ENCODE measurements at places on chromosomes 1 and 21.

DNA sequence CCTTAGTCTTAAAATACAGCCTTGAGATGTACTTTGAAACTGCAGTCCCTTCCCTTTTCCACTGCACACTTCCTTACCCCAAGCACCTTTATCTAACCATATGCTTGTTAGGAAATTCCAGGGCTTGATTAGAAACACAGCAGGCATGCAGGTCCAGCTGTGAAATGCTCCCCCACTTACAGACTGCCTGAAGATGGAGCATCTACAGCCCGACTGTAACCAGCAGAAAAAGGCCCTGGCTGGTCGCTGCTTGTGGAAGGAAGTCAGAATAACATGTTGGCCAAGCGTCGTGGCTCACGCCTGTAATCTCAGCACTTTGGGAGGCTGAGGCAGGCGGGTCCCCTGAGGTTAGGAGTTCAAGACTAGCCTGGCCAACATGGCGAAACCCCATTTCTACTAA, 37.2 kb downstream of the VN1R5 start:
- DNase-seq, result peak; percentile 64

DNA sequence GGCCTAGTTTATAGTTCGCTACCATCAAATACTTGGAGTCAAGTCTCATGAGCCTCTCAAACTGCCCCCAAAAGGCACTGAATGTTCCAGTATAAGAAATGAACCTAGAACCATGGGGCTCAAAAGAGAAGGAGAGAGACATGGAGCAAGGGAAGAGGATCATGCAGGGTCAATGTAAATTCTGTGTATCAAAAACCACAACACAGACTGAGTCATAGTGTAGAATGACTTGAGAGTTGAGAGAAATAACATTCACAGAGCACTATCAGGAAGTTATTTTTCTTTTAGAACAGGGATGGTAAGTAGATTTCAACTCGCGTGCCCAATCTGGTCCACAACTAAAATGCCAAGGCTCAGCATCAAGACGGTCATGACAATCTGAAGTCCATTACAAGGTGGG, 59.8 kb downstream of the GNG12 start:
- DNase-seq, result no peak

- DNase-seq, result peak; percentile 29
These were observed 9.2 kb downstream of the RPS6KA1 start for GRCh38 chr1:26538480-26539412.

DNA sequence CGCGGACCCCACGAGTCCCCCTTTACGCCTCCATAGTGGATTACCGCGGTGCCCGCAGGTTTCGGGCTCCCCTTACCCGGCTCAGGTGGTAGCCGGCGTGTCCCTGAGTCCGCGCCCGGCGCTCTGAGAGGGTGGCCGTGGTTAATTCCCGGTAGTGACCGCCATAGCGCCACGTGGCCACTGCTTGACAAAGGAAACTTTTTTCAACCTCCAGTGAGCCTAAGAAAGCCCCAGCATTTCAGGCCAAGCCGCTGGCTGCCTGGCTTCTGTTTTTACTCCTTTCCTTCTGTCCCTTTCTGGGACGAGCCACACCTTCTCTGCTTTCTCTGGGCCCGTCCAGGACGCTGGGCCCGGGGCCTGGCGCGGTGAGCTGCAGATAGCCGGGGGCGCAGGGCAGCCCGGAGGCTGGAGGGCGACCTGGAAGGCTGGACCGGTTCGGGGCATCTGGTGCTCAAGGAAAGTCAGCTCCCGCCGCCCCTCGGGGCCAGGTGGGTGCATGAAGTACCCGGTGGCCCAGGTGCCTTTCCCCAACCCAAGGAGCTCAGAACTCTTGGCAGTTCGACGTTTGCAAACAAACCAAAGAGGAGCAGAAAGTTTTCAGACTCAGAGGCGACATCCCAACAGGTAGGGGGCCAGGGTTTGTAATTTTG, 540 bp upstream of the C1orf198 start:
- no peak for DNase-seq

GRCh38 chr1:7119156-7119555, 333.9 kb downstream of the CAMTA1 start:
- no peak for DNase-seq

- DNase-seq, result no peak
These were observed 39.7 kb upstream of the CHODL start for GRCh38 chr21:18204931-18205330.

DNA sequence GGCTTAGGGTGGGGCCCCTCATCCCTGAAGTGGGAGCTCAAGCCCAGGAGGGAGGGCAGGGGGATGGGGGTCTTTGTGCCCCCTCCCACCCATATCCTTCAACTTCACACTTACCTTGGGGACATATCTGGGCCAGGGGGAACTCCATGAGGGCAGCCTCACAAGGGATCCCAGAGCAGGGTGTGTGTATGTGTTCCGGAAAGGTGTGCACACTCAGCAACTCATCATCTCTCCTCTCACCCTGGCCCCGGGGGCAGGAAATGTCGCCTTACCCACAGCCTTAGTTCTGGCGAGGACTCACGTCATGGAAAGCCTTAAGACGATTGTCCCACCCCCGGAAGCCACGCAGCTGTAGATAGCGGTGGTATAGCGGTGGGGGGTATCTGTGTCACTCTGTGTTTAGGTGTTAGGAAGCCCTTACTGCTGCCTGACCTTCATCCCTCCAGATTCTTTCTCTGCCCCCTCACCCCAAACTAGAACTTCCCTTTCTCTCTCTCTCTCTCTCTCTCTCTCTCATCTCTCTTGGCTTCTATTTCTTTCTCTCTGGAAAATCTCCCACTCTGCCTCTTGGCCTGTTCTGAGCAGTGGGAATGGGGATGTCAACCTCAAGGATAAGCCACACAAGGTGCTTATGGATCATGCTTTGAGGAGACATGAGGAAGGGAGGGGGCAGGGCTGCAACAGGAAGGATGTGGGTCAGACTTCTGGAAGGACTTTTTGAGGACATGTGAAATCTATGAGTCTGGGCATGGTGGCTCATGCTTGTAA, at the start of gene SH2D2A:
Gene SH2D2A, minus strand, starts transcription at position 288 of the 768 bp plus-strand sequence. Its CDS starts 140 bp downstream, at position 148.
- peak; percentile 8 for DNase-seq

DNA sequence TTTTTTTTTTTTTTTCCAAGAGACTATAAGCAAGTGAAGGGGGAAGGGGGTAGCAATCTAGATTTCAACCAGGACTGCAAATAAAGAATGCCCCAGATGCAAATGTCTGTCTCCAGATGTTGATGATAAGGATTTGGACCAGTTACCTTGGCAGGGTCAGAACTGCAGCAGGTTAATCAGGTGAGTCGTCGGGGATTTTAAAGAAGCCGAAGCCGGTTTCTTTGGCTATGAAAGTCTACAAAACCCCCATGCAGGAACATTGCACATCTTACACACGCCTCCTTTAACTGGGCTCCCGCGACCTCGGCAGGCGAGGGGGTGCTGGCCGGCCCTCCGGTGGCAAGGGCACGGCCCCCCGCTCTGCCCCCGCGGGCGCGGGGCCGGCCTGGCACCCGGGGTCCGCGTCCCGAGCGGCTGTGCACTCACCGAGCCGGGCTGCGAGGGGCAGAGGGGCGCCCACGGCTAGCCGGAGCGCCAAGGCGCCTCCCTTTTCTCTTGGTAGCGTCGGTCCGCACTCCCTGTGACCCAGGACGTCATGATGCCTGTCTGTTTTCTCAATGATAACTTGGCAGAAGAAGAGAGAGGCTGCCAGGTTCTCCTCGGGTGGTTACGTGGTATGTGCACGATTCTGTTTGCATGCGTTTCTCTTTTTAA, 366.3 kb upstream of the ESRRG start:
- no peak for DNase-seq

- peak; percentile 16 for DNase-seq
These were observed 61.9 kb downstream of the TBCE start for GRCh38 chr1:235429143-235429542.

DNA sequence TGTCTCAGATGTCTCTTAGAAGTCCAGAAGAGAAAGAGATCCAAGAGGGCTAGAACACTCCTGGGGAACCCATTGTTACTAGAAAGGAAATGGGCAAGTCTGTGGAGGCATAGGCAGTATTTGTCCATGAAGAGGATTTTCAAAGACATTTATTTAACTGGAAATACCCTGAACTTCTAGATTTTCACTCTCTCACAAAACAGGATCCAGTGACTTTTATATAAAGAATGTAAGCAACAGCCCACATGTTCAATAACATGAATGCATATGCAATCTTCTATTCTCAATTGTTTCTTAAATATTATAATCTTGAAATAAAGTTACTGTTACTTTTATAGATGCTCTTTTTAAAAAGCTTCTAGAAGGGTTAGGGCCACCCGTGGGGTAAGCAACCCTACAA, 53.4 kb downstream of the TBX15 start:
- DNase-seq, result peak; percentile 18

DNA sequence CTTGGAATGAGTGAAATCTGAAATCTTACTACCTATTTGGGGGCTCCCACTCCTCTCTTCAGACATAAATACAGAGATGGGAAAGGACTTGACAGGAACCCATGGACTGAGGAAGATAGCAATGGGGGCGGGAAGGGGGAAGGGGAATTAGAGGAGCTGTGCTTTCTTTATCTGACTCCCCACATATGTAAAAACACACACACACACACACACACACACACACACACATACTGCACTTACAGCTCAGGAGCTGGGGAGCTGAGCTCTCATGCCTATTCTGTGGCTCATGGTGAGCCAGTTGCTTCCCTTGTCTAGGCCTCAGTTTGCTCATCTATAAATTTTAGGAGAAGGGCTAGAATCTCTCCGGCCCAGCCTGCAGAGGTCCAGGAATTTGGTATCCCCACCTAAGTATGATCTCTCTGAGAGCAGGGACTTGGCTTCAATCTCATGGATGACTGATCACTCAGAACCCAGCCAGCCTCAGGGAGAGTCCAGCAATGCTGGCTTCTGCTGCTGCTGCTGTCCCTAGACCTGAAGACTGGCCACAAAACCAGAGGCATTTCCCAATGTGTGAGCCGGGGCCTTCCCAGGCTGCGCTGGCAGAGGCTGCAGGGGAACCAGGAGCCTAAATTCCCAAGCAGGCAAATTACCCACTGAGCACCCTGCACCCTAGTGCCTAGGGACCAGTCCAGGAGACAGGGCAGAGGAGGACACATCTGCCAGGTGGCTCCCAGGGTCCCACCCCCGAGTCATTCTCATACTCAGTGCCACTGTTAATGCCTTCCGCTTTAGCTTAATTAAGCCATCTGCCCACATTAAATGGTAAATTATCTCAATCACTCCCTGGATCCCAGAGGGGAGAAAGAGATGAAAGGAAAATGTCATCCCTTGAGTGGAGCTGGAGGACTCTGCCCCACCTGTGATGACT, 57.5 kb upstream of the RBM15 start:
- peak; percentile 24 for DNase-seq

DNA sequence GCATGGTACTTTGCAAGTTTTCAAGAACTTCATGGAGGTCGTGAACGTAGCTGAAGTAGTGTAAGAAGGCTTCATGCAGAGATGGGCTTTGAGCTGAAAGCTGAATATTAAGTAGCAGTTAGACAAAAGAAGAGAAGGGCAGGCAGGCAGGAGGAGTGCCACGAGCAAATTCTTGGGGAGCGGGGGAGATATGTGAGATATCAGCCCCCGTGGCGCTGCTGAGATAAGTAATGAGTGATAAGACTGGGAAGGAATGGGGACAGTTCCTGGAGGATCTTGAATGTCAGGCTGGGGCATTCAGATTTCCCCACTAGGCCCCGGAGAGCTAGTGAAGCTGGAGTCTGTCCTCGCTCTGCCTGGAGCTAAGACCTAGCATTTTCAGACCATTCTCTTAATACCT, 27.9 kb upstream of the KIRREL1 start:
- DNase-seq, result no peak

- peak; percentile 6 for DNase-seq
These were observed 193.3 kb downstream of the AJAP1 start for GRCh38 chr1:4847711-4848110.

DNA sequence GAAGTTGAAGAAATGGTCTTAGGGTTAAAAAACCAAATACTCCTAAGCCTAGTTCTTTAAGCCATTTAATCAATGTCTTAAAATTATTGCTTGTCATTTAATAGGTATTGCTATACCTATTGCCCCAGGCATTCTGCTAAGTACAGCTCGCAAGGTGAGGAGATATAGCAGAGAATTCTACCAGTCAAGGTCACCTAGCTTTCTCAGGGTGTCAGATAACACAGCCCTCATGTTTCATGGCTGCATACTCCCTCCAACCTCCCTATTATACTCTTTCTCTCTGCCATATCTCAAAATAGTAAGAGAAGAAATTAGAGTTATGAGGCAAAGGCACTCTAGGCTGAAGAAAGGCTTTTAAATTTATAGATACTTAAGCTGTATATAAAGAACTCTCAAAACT, 68.4 kb upstream of the GPR88 start:
- no peak for DNase-seq
